ENCODE measurements at places on chromosomes 6 and 20. TPM values are rescaled to one million over a fixed set of nuclear protein-coding genes. Genes with fewer than 3 reads are reported as not detected.

- no peak overlapping the region for H3K4me3 ChIP-seq
- peaks cover 50% of the 10 kb centered on the region for H3K4me1 ChIP-seq
- DNase-seq, result no peak
These were observed 4.4 kb downstream of the TRMT6 start for GRCh38 chr20:5945963-5946362.

DNA sequence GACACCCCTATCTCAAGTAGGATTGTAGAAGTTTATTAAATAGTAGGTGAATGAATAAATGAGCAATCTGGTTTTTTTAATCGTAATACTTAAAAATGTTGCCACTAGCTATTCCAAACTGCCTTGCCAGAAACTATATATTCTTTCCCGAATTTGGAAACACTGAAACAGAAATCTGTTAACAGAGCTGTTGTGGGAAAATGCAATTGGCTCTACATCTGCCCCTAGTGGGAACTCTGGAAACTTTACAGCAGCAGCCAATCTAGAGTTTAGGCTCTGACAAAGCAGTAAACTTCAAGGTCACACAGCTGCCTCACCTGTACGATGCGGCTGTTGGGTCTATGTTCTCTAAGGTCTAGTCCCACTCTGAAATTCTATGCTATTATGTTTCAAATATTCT lies 41.7 kb downstream of the SYNE1 start:
- H3K27me3 ChIP-seq, result no peaks in the 10 kb centered on the region
- H3K4me3 ChIP-seq, result no peak overlapping the region
- no peak overlapping the region for H3K27ac ChIP-seq
- no peaks in the 10 kb centered on the region for H3K36me3 ChIP-seq
- no peak for DNase-seq

Gene PGC
- 8.4 TPM for polyA plus RNA-seq

DNA sequence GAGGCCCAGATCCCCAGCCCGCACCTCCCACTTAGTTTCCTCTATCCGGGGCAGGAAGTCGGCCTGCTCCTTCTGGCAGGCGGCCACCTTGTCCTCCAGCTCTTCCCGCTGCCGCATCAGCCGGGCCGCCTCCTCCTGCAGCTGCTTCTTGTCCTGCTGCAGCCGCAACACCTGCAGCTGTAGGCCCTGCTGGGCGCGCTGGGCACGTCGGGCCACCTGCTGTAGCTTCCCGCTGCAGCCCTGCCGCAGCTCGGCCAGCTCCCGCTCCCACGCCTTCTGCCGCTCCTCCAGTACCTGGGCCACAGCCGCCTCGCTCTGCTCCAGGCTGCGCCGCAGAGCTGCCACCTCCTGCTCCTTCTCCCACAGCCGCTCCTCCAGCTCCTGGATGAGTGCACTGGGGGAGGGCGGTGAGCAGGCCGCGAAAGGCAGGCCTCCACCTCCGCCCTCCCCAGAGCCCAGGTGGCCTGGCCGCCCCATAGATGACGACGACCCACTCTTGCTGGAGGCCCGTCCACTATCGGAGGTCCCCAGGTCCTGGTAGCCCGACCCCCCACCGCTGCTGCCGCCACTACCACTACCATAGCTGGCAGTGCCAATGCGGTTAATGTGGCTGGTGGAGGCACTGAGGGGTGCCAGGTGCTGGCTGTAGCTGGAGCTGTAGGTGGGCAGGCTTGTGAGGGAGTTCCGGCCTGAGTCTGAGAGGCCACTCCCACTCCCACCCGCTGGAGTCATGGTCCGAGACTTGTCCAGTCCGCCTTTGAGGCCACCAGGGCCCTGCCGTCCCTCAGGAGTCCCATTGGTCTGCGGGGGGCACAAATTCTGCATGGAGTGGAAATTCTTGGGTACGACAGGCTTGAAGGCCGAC lies 6.0 kb upstream of the FASTKD5 start:
- H3K4me1 ChIP-seq, result peaks cover 13% of the 10 kb centered on the region
- H3K27me3 ChIP-seq, result peaks cover 37% of the 10 kb centered on the region
- no peak for DNase-seq
- H3K4me3 ChIP-seq, result no peak overlapping the region
- H3K27ac ChIP-seq, result no peak overlapping the region
- H3K36me3 ChIP-seq, result no peaks in the 10 kb centered on the region

DNA sequence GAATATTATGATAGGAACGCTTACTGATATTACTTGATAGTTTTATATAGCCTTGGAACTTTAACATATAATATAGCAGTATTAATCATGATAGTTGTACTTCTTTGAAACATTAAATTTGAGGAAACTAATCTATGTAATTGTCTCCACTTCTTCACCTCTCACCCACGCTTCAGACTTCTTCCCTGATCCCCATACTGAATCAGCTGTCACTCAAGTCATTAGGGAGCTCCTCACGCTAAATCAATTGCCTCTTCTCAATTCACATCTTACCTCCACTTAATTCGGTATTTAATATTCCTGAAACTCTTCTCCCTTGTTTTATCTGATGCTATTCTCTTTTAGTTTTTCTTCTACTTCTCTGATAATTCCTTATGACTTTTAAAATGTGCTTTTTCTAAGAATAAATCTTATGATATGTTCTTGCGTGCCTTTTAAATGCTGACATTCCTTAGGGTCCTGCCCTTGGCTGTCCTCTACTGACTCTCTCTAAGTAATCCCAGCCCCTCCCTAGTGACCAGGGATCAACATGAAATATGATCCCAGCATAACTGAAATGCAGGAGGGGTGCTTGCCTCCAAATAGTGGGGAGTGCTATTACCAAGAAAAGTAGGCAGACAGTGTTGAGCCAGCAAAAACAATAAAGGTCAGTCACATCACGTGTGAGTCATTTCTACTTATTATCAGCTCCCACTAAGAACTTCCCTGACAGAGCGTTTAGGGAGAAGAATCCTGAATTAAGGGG lies 9.9 kb downstream of the ANKRD66 start:
- no peak overlapping the region for H3K4me3 ChIP-seq
- H3K36me3 ChIP-seq, result no peaks in the 10 kb centered on the region
- H3K27ac ChIP-seq, result no peak overlapping the region
- DNase-seq, result no peak

GRCh38 chr6:328136-328670 lies 35.9 kb downstream of the DUSP22 start:
- DNase-seq, result no peak
- no peak overlapping the region for H3K27ac ChIP-seq
- H3K4me1 ChIP-seq, result peaks cover 26% of the 10 kb centered on the region
- no peak overlapping the region for H3K4me3 ChIP-seq
- H3K27me3 ChIP-seq, result no peaks in the 10 kb centered on the region

GRCh38 chr6:27187231-27188060 lies 60.1 kb upstream of the PRSS16 start:
- peaks cover 5% of the 10 kb centered on the region for H3K4me1 ChIP-seq
- H3K27ac ChIP-seq, result peak overlapping the region; percentile 90
- H3K4me3 ChIP-seq, result peak overlapping the region; percentile 56
- H3K36me3 ChIP-seq, result no peaks in the 10 kb centered on the region

GRCh38 chr6:148805777-148806176 lies 58.9 kb downstream of the UST start:
- no peak overlapping the region for H3K4me3 ChIP-seq
- no peaks in the 10 kb centered on the region for H3K4me1 ChIP-seq
- H3K27ac ChIP-seq, result no peak overlapping the region
- DNase-seq, result no peak

Gene TMEM244
- polyA plus RNA-seq, result not detected

- H3K4me1 ChIP-seq, result peaks cover 41% of the 10 kb centered on the region
- H3K27me3 ChIP-seq, result no peaks in the 10 kb centered on the region
- DNase-seq, result peak; percentile 24
- H3K4me3 ChIP-seq, result no peak overlapping the region
- H3K27ac ChIP-seq, result peak overlapping the region; percentile 42
These were observed 7.2 kb downstream of the PYGB start for GRCh38 chr20:25254986-25255680.

Data from left lung (tissue), 14 donors.